ENCODE measurements at places on chromosomes 6 and 20.

DNA sequence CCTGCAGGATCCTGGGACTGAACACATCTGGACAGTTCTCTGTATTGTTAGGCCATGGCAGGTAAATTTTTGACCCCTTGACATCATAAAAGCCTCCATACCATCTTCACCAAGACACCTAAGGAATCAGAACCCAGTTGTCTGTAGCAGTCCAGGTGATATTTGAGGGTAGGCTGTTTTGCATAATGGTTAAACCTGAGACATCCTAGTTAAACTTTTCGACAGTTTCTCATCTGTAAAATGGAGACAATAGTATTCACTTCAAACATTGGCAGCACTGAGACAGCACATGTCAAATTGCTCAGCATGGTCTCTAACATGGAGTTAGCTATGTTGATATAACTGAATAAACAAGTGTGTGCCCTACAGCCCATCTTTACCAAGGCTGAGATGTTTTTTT is 24.8 kb downstream of the C6orf62 start:
- DNase-seq = no peak

GRCh38 chr20:23637282-23638221 is at the start of gene CST3:
Gene CST3, minus strand, starts transcription at chr20:23637955. Its CDS starts 93 bp downstream, at chr20:23637862.
- peak; percentile 13 for DNase-seq

GRCh38 chr6:52972989-52973388 is 22.1 kb downstream of the GSTA4 start:
- no peak for DNase-seq

- DNase-seq = no peak
These were observed 6.4 kb downstream of the HLA-DQB1 start for GRCh38 chr6:32659856-32660595.

DNA sequence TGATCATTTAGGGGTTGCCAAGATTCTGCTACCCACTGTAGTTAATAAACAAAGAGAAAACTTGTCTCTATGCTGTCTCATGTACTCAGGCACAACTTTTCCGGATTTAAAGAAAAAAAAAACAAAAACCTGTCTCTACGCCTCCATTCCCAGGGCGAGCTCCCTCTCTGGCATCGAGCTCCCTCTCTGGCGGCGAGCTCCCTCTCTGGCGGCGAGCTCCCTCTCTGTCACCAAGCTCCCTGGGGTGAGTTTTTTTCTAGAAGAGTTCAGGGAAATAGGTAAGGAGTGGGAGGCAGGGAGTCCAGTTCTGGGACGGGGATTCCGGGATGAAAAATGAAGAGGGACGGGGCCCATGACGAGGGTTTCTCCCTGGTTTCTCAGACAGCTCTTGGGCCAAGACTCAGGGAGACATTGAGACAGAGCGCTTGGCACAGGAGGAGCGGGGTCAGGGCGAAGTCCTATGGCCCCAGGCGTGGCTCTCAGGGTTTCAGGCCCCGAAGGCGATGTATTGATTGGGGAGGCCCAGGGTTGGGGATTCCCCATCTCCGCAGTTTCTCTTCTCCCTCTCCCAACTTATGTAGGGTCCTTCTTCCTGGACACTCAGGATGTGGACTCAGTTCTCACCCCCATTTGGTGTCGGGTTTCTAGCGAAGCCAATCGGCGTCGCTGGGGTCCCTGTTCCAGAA is 16.5 kb upstream of the HLA-A start:
- peak; percentile 31 for DNase-seq

GRCh38 chr6:166236596-166236995 is 68.9 kb upstream of the TBXT start:
- DNase-seq = no peak

DNA sequence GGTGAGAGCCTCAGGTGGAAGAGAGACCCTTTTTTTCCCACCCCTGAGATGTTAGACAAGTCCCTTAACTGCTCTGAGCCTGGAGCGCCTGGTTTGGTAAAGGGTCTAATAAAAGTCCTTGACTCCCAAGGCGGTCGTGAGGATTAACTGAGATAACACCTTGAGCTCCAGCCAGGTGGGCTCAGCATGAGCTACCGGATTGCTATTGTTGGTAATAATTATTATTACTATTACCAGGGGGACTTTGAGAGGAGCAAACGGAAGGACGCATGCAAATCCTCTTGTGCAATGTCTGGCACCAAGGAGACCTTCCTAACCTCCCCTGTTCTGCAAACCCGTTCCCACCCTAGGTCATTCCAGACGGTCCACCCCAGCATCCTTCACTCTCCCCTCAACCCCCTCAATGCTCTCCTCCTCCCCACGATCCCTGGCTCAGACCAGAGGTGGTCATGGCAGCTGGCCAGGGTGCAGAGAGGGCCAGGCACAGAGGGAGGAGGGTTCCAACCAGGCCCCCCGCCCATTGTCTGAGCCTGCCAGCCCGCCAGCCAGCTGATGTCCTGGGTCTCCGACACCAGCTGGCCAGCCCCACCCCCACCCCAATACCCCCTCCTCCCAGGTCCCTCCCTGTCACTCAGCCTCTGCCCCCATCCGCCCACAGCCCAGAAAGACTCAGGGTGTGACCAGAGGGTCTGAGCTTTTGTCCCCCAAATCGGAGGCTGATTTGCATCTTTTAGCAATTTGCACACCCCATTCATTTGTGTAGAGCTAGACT is 14.3 kb upstream of the CBFA2T2 start:
- DNase-seq = no peak

All from CD4-positive, alpha-beta T cell treated with Interleukin-17A for 4 hours (primary cell).